Activated T-helper 1 cell treated with Interleukin-2 at 50 U/mL for 16 hours (primary cell): ENCODE measurements at places on chromosomes 3 and 15.

DNA sequence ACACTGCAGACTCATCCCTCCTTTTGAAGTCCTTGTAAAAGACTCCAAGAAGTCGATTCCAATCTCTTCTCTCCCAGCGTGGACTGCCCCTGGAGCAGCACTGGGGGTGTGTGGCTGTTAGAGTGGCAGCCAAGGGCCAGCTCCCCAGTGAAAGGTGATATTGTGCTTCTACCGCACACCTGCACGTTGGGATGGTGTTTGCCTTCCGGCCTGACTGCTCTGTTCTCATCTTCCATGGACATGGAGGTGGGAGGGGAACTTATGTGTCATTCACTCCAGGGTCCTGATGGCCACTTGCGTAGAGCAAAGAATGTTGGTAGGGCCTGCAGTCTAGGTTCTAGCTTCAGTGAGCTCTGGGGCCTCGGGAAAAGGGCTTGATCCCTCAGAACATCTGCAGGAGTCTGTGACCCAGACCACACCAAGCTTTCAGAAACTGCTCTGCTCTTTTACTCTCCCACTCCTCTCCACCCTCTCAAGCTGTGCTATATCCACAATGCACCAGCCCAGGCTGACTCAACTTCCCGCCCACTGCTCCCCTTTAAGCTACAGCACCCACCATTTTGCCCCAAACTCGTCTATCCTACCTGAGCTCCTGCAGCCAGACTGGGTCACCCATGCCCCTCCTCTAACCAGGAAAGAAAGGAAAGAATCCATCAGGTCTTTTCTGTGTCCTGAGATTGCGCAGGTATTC lies 31.3 kb downstream of the LIPC start:
- no peak for DNase-seq

DNA sequence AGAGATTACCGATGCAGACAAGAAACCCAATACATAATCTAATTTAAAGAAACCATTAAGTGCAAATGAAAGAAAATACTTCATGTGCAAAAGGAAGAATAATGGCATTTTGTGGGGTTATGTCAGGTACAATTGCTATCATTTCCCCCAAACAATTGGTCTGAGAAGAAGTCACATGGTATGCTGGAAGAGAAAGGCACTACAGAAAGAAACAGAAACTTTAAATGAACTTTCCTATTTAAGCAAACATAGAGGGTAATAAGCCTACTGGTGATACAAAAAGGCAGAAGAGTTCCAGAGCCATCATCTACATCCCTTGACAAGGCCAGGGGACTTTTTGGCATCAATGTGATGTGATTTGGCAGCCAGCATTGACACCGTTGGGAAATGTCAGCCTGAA lies 302.4 kb upstream of the WNT5A start:
- no peak for DNase-seq

DNA sequence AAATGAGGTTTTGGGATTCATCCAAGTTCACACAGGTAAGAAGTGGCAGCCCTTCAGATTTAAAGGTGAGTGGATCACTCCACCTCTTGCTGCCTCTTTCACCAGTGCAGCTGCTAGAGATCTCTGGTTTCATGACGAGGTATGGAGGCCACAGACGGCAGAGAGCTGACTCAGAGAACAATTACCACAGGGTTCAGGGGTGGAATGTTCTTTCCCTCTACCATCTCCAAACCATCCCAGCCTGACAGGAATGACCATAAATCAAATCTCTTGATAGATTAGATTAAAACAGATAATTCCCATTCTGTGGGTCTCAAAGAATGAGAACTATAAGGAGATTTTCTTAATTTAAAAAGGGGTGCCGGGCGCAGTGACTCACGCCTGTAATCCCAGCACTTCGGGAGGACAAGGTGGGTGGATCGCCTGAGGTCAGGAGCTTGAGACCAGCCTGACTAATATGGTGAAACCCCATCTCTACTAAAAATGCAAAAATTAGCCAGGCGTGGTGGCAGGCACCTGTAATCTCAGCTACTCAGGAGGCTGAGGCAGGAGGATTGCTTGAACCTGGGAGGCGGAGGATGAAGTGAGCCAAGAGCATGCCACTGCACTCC lies 174.2 kb upstream of the ATP11B start:
- DNase-seq = no peak

DNA sequence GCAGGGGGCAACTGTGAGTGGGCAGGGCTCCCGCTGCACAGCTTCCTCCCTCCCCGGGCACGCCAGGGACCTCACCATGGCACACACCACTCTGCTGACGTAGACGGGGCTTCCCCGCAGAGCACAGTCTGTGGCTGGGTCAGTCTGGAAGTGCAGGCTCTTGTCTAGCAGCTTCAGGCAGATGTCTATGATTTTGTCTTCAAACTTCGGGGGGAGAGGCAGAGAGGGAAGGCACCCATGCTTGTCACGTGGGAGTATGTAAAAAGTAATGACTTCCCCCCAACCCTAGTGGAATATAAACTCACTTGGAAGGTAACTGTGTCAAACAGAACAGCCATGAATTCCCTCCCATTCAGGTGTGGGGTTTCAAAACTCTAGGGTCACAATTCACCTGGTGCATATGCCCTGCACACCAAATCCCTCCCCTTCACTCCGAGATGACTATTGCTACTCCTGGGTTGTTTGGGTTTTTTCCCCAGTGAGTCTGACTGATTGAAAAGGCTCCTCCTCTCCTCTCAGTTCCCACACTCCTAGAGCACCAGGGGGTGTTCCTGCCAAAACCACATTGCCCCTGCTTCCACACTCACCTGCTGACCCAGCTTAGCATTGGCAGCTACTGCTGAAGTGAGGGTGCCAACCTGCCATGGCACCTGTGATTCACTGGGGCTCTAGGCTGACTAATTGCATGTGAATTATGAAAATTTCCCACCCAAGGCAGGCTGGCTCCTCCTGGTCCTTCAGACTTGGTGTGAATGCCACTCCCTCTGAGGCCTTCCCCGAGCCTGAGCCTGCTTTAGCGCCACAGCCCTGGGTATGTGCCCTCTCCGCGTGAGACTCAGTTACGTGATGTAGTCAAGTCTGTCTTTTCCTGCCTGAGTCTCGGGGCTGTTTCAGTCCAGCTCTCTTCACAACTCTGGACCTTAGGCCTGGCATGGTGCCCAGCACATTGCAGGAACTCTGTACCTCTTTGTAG lies 13.0 kb downstream of the TGM5 start:
- no peak for DNase-seq

- no peak for DNase-seq
These were observed 98.7 kb upstream of the IQSEC1 start for GRCh38 chr3:13171704-13172643.
